ENCODE measurements at places on chromosomes 1 and 21. TPM values are rescaled to one million over a fixed set of nuclear protein-coding genes. Genes with fewer than 3 reads are reported as not detected.
A peak's percentile ranks its signal among the peaks of the same experiment; 100 is the strongest.

GRCh38 chr21:46606427-46606813 is 1.5 kb upstream of the S100B start:
- DNase-seq, result no peak

DNA sequence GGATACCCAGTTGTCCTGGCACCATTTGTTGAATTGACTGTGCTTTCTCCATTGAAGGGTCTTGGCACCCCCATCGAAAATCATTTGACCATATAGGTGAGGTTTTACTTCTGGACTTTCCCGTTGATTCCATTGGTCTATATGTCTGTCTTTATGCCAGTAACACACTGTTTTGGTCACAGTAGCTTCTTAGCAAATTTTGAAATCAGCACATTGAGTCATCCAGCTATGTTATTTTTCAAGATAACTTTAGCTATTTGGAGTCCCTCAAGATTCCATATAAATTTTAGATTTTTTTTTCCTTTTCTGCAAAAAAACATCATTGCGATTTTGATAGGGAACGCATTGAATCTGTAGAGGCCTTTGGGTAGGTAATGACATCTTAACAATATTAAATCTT is 235.6 kb downstream of the SMYD3 start:
- DNase-seq, result no peak

DNA sequence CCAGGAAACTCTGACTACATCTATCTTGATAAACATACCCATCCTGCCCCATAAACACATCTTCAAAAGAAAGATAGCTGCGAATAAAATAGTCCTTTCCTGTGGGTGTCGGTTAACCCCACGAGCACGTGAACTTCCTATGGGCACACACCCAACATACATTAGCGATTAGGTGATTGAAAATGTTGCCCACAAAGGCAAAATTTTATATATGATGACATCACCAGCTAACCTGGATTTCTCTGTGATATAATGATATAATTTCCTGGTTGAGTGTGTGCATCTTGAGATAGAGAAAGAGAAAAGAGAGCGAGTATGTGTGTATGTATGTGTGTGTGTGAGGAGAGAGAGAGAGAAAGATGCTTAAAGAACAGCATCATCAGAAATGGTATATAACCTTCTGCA is 296.1 kb downstream of the PTPRC start:
- no peak for DNase-seq

The FCRL2 gene
- 0.10 TPM for total RNA-seq

DNA sequence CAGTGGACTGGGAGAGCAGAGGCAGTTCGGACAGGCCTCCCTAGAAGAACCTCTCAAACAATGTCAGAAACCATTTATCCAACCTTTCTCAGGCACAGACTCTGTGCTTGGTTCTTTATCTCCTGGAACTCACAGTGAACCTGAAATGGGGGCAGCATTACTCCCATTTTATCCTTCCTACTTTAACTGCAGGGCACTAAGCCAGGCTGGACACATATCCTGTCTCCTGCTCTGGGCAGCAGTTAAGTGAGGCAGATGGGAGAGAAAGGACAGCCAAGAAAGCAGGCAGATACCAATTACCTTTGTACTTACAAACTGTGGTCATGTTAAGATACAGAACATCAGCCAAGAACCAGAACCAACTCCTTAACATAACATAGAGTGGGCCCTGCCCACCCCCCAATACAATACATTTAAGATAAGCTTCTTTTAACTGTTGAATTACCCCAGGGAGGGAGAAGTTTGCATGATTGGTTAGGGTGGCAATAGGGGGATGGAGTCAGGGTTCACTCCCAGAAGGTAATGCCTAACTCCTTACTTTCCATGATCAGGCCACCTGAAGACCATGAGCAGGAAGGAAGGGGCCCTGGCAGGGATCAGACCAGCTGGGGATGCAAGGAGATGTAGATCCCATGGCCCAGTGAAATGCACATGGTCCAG is 10.9 kb downstream of the KDF1 start:
- DNase-seq, result no peak

DNA sequence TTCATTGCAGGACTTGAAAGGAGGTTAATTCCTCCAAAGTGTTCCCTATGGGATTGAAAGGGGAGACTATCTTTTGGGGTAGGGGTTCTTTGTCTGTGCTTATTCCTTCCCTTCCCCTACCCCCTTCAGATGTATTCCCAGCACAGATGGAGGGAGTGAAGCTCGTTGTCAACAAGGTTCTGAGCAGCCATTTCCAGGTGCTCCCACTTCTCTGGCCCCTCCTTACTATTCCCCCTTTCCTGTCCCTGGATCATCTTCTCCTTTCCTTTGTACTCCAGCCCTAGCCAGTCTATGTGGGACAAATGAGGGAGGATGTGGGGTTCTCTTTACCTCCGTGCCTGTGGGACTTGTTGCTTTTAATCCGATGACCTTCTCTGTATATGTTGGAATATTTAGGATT is 899 bp downstream of the TOMM40L start:
- no peak for DNase-seq

The AMY2A gene
- not detected for total RNA-seq

The OR2AJ1 gene
- not detected for total RNA-seq

GRCh38 chr1:167659450-167659849 is 29.4 kb downstream of the RCSD1 start:
- peak; percentile 68 for DNase-seq

The SOX13 gene
- total RNA-seq, result 31.3 TPM

DNA sequence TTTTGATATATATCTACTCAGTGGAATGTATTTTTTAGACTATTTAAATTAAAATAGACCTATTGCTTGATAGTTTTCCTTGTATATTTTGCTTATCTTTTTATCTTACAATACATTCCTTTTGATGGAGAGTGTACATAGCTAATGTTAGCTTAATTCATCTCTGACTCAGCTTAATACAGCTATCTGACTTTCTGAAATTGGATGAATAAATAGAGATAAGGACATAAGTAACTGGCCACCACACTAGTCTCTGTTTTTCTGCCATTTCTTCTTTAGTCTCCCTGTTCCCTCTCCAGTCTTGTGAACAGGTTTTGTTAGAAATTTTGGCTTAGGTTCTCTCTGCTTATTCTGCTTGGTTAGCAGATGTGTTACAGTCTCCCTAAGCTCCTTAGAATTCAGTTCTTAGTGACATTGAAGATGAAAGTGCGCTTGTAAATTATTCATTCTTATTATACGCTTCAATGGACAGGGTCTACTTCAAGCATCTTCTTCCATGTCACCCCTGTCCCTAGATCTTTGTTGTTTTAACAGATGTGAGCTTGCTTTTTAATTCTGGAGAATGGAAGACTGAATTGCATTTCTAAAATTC is 59.6 kb downstream of the XPR1 start:
- DNase-seq, result no peak

- peak; percentile 5 for DNase-seq
These were observed 32.1 kb downstream of the HSD17B7 start for GRCh38 chr1:162822391-162823200.

GRCh38 chr1:167950569-167950968 is 13.7 kb upstream of the MPC2 start:
- no peak for DNase-seq

DNA sequence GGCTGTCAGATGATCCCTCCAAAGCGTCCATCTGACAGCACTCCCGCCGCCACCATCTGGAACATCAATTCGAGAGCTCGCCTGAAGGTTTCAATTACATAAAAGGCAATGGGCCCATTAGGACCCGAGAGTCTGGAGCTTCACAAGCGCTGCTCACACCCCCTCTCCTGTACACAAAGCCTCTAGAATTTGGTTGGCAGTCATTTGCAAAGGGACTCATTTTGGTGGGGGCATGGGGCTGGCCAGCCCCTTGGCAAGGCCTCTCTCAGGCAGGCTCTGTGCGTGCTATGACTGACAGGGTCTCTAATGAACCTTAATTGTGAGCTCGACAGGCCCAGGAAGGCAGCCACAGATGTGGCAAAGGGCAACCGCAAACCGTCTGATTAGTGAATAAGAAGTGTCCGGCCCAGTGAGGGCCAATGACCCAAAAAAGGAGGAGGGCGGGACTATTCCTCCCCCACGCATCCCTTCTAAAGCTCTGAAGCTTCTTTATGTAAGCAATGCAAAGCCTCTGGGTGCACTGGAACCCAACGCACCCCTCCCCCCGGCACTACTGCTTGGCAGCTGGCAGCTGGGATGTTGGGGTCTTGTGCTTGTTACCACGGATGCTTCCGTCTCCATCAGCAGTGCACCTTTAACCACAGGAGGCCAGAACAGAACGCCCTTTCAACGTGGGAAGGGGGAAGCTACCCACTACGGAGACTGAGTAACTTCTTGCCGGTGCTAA is 79.4 kb downstream of the CAPZB start:
- DNase-seq, result peak; percentile 92

DNA sequence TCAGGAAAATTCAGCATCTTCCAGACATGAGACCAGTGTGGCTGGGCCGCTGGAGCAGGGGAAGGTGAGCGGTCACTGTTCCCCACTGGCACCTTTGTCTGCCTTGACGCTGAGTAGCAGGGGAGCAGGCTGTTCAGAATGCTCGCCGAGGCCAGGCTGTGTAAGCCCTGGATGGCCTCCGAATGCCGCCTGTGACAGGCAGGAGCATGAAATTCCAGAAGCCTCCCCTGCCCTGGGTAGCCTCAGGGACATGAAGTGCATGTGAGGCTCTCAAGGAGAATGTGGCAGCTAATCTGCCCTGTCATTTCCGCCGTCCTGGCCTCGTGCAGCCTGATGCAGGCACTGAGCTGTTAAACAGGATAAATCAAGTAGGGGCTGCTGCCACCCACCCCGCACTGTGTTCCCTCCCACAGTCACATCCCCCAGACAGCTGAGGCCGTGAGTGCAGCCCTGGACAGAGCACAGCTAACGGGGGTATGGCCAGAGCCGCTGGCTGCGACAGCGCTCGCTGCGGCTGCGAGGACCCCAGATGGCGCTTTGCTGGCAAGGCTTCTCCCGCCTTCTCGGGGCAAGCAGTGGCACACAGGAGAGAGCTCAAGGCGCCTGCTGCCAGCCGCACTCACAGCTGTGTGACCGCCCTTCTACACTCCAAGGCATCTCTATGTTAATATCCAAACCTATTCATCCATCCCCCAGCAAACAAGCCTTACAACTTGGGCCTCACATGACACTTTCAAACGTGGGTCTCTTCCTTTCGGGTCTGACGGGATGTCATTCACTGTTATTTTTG is 105.0 kb upstream of the COL6A1 start:
- DNase-seq, result peak; percentile 89

- no peak for DNase-seq
These were observed 52.1 kb downstream of the KCNAB2 start for GRCh38 chr1:6097824-6098223.

The TSPEAR gene
- total RNA-seq, result 1.0 TPM

DNA sequence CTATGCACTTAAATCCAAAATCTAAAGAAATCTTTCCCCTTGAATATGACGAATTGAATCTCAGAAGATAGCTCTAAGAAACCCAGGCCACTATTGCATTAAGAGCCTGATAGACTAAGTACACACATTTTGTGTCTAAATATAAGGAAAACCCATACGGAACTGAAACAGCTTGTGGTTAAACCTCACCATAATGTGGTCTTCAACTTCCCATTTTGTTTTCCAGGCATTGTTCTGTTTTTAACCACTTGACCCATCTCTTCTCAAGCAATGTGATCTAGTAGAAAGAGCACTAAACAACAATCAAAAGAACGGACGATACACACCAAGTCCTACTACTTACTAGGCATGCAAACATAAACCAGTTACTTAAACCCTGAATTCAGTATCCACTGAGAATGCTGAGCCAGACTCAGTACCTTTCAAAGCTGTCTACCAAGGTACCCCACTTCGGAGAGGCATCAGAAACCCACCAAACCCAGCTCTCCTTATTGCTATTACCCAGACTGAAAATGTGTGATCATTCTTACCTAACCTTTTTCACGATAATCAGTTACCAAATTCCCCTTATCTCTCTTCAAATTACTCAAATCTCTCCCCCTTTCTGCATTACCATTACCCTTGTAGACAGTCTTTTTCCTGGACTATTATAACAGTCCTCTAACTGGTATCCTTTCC is 12.8 kb downstream of the OTUD7B start:
- no peak for DNase-seq

DNA sequence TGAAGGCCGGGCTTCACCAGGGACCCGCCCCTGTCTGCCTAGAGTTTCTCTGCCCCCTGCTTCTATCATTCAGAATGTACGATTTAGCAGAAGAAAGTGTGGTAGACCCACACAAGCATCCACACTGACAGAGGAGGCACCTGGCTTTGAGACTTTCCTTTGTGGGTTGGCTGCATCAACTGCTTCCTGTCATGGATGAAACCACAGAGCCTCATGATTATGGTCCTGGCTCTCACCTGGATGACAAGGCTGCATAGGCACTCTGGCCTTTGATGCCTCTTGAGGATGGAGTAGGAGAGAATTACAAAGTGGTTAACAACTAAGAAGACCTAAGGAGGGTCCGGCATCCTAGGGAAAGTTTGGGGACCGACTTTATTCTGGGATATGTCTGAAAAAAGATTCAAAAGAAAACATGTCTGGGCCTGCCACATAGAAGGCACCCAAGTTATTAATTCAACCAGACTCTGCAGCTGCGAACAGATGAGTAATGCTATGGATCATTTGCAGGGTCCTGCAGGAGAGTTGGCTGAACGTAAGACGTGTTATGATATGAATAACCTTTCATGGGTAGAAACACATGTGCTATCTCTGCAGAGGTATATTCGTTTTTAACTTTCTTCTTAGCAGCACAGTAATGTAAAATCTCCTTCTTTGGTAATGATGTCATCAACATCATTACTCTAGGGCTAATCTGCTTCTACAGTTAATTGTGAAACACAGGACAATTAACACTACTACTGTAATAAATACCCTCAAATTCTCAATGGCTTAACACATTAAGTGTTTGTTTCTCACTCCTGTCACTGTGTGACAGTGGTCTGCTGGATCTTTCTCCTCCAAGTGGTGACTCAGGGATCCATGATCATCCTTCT is 136.2 kb downstream of the SLC35F3 start:
- no peak for DNase-seq

DNA sequence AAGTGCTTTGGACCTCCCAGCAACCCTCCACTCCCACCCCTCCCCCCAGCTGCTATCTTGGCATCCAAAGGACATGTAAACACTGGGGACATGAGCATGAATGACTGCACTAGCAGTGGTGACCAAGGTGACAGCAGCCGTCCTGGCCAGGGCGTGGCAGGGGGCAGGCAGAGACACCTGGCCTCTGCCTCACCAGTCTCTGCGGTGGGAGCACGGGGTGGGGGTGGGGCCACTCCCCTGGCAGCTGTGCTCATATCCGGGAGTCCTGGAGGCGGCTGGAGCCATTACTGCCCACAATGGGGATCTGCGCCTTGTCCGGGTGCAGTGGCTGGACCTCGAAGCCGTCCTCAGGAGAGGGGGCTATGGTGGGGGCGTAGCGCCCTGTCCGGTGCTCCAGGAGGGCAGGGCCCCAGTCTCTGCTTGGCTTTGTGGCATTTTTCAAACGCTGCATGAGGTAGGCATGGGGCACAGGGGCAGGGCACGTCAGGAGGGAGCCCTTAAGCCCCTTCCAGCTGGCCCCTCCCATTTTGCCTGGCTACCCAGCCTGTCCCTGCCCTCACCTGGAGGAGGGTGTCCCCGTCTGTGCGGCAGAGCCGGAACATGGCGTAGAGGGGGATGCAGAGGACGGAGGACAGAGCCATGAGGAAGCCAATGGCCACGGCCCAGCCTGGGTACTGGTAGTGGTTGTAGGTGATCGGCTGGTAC is 6.0 kb downstream of the CCDC24 start:
- DNase-seq, result no peak

GRCh38 chr1:232923739-232924386 is 26.5 kb upstream of the NTPCR start:
- no peak for DNase-seq

The LCE1E gene
- not detected for total RNA-seq

The KLHDC8A gene
- total RNA-seq, result 0.72 TPM

The FAM72B gene
- total RNA-seq, result 1.5 TPM

All from tongue (tissue), 3 donors.